ENCODE measurements at places on chromosomes 16 and 17. TPM values are rescaled to one million over a fixed set of nuclear protein-coding genes. Genes with fewer than 3 reads are reported as not detected.
A peak's percentile ranks its signal among the peaks of the same experiment; 100 is the strongest.

- H3K27me3 ChIP-seq: no peaks in the 10 kb centered on the region
- H3K4me1 ChIP-seq: peaks cover 24% of the 10 kb centered on the region
- H3K4me3 ChIP-seq: peak overlapping the region; percentile 16
- H3K36me3 ChIP-seq: peaks cover 12% of the 10 kb centered on the region
Measured at GRCh38 chr17:14469971-14470370, 169.1 kb downstream of the HS3ST3B1 start.

GRCh38 chr17:73722165-73722564, 77.9 kb upstream of the SDK2 start:
- peak overlapping the region; percentile 26 for H3K27ac ChIP-seq
- H3K4me3 ChIP-seq: no peak overlapping the region
- H3K4me1 ChIP-seq: peaks cover 16% of the 10 kb centered on the region
- H3K27me3 ChIP-seq: peaks cover 14% of the 10 kb centered on the region

GRCh38 chr17:52648995-52649394, 490.5 kb upstream of the CA10 start:
- DNase-seq: no peak
- no peaks in the 10 kb centered on the region for H3K36me3 ChIP-seq
- no peak overlapping the region for H3K4me3 ChIP-seq
- no peaks in the 10 kb centered on the region for H3K27me3 ChIP-seq

DNA sequence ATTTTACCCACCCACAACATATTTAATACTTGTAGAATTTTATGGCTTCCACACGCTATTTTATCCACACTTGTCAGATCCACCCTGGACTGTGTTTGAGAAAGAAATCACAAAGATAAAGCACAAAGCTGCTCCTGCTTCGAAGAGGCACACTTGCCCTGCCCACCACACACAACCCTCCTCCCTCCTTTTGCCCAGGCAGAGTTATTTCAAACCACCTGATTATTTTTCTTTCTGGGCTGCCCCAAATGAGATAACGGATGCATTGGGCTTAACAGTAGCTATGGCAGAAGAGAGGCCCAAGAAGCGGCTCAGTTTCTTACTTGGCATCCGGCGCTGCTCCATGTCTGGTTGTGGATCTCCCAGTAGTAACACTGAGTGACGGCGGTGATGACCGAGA, 27.2 kb downstream of the PKD1L3 start:
- H3K36me3 ChIP-seq: no peaks in the 10 kb centered on the region
- H3K4me3 ChIP-seq: no peak overlapping the region
- DNase-seq: no peak
- H3K27ac ChIP-seq: no peak overlapping the region
- peaks cover 1% of the 10 kb centered on the region for H3K27me3 ChIP-seq

Gene PLLP
- 0.33 TPM for polyA plus RNA-seq

Gene PRAC2
- polyA plus RNA-seq: not detected

GRCh38 chr16:8677481-8677880, 3.1 kb downstream of the ABAT start:
- no peak for DNase-seq
- peaks cover 35% of the 10 kb centered on the region for H3K4me1 ChIP-seq
- H3K27ac ChIP-seq: no peak overlapping the region
- peaks cover 6% of the 10 kb centered on the region for H3K27me3 ChIP-seq
- H3K4me3 ChIP-seq: no peak overlapping the region

Gene MYH8
- polyA plus RNA-seq: not detected

Gene TBC1D3K
- not detected for polyA plus RNA-seq

Gene NPIPA8
- polyA plus RNA-seq: not detected

DNA sequence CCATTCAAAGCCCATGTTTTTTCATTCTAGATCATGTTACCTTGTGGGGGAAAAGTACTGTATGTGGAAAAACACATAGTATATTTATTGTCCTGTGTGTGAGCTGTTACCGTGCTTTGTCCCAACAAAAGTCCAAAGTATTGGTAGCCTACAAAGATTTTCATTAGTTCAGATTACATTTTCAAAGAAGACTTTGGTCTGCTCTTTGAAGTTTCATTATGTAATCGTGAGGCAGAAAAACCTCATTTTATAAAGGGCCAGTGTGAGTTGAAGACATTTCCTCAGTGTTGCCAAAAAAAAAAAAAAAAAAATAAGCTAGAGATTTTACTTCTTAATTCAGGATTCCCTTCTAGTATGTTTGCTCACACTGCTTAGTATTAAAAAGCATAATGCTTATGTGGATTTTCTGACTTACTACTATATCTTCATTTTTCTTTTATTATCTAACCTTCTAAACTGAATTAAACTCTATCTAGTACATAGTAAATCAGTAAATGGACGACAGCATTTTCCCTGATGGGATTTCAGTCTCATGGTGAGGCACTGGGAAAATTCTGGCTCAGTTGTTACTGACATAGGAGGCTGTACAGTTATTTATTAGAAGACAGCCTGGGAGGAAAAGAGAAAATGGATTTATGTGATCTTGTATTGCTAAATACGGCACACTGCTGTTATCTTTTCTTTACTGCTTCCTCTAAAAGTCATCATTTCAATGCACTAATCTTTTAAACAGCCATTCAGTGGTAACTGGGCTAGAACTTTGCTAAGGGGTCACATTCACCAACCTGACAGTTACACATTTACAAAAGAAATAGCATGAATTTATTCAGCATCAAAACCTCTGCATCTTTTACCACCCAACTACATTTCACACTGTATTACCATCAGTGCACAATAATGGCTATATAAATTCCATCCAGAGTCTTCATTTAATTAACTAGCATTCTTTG, 100.6 kb downstream of the STXBP4 start:
- H3K27ac ChIP-seq: no peak overlapping the region
- no peak overlapping the region for H3K4me3 ChIP-seq
- DNase-seq: no peak
- H3K27me3 ChIP-seq: peaks cover 1% of the 10 kb centered on the region
- peaks cover 4% of the 10 kb centered on the region for H3K36me3 ChIP-seq

- no peak for DNase-seq
- H3K27me3 ChIP-seq: peaks cover 7% of the 10 kb centered on the region
- H3K4me3 ChIP-seq: no peak overlapping the region
- H3K36me3 ChIP-seq: no peaks in the 10 kb centered on the region
- H3K4me1 ChIP-seq: peaks cover 8% of the 10 kb centered on the region
Measured at GRCh38 chr16:75238853-75239541, 12.4 kb downstream of the BCAR1 start.

GRCh38 chr17:48804936-48805411, 12.1 kb downstream of the TTLL6 start:
- H3K27ac ChIP-seq: no peak overlapping the region
- H3K27me3 ChIP-seq: peaks cover 5% of the 10 kb centered on the region
- no peak overlapping the region for H3K4me3 ChIP-seq
- DNase-seq: peak; percentile 50

Gene SLFN5
- polyA plus RNA-seq: 156 TPM

- H3K4me1 ChIP-seq: no peaks in the 10 kb centered on the region
- no peak for DNase-seq
- H3K27ac ChIP-seq: no peak overlapping the region
- H3K4me3 ChIP-seq: no peak overlapping the region
- H3K27me3 ChIP-seq: peaks cover 3% of the 10 kb centered on the region
- H3K36me3 ChIP-seq: peaks cover 26% of the 10 kb centered on the region
Measured at GRCh38 chr16:53309457-53309856, 124.8 kb upstream of the RBL2 start.

Gene EPX
- not detected for polyA plus RNA-seq

GRCh38 chr17:34981538-34982241, 1.4 kb downstream of the LIG3 start:
- DNase-seq: no peak
- peak overlapping the region; percentile 94 for H3K27ac ChIP-seq
- H3K4me3 ChIP-seq: peak overlapping the region; percentile 94
- peaks cover 5% of the 10 kb centered on the region for H3K27me3 ChIP-seq
- peaks cover 54% of the 10 kb centered on the region for H3K4me1 ChIP-seq

DNA sequence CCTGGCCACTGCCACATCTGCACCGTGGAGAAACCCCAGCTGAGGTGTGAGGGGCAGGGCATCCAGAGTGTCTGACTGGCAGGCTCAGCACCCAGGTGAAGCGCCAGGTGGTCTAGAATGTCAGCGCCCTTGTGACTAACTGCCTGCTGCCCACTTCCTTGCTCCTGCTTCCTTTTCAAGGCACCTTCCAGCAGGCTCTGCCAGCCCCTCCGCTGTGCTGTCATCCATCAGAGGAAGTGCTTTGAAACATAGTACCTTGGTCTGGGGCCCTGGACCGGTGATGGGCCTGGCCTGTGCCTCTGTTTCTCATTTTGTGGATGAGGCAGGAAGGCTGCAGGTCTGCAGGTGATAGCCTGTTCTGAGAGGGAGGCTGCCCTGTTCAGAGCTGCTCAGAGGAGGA, 5.5 kb downstream of the SPNS2 start:
- no peak overlapping the region for H3K4me3 ChIP-seq
- peaks cover 30% of the 10 kb centered on the region for H3K4me1 ChIP-seq
- DNase-seq: no peak
- no peak overlapping the region for H3K27ac ChIP-seq

DNA sequence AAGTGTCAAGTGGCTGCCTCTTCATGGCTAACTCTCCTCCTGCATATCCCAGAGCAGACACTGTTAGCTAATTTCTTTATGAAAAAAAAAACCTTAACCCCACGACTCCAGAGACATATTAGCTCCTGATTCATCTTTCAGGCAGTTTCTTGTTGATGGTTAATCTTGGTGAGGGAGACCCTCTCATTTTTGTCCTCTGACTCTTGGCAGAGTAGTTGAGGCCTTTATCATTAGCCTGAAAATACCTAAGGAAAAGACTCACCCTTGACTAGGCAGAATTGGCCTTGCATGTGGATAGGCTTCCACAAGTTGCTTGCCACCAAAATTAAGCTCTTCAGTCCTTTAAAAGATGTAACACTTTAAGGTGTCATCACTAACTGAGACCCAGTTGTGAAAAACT, 4.0 kb downstream of the CRYBA1 start:
- no peak overlapping the region for H3K4me3 ChIP-seq
- H3K27ac ChIP-seq: no peak overlapping the region
- no peaks in the 10 kb centered on the region for H3K27me3 ChIP-seq
- H3K36me3 ChIP-seq: no peaks in the 10 kb centered on the region
- peaks cover 18% of the 10 kb centered on the region for H3K4me1 ChIP-seq
- DNase-seq: no peak

GRCh38 chr16:2776500-2777139, 460 bp downstream of the ELOB start:
- H3K4me3 ChIP-seq: peak overlapping the region; percentile 88
- DNase-seq: peak; percentile 63
- H3K27ac ChIP-seq: peak overlapping the region; percentile 93
- H3K27me3 ChIP-seq: peaks cover 15% of the 10 kb centered on the region

DNA sequence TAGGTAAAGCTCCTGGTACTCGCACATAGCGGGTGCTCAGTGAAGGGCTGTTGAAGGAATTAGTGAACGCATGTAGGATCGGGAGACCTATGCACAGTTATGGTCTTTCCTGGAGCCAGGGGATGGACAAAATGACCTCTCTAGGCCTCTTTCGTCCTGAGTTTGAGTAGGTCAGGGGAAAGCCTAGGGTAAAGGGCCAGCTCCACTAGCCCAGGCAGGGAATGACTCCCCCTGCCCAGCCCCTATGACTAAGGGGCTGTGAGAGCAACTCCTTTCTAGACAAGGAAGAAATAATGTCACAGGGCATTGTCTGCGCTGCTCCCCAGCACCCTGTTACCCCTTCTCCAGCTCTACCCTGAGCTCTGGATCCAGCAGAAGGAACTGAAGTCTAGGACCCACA, 24.6 kb upstream of the FMNL1 start:
- peaks cover 2% of the 10 kb centered on the region for H3K27me3 ChIP-seq
- no peak overlapping the region for H3K4me3 ChIP-seq
- no peak for DNase-seq
- no peak overlapping the region for H3K27ac ChIP-seq
- H3K4me1 ChIP-seq: no peaks in the 10 kb centered on the region
- H3K36me3 ChIP-seq: no peaks in the 10 kb centered on the region

Gene SLC38A8
- polyA plus RNA-seq: not detected

Gene CRYM
- not detected for polyA plus RNA-seq

Gene FBXW10
- polyA plus RNA-seq: not detected

GRCh38 chr16:69538808-69539207, 27.0 kb upstream of the NFAT5 start:
- no peak overlapping the region for H3K4me3 ChIP-seq
- H3K36me3 ChIP-seq: no peaks in the 10 kb centered on the region
- H3K27me3 ChIP-seq: peaks cover 3% of the 10 kb centered on the region

DNA sequence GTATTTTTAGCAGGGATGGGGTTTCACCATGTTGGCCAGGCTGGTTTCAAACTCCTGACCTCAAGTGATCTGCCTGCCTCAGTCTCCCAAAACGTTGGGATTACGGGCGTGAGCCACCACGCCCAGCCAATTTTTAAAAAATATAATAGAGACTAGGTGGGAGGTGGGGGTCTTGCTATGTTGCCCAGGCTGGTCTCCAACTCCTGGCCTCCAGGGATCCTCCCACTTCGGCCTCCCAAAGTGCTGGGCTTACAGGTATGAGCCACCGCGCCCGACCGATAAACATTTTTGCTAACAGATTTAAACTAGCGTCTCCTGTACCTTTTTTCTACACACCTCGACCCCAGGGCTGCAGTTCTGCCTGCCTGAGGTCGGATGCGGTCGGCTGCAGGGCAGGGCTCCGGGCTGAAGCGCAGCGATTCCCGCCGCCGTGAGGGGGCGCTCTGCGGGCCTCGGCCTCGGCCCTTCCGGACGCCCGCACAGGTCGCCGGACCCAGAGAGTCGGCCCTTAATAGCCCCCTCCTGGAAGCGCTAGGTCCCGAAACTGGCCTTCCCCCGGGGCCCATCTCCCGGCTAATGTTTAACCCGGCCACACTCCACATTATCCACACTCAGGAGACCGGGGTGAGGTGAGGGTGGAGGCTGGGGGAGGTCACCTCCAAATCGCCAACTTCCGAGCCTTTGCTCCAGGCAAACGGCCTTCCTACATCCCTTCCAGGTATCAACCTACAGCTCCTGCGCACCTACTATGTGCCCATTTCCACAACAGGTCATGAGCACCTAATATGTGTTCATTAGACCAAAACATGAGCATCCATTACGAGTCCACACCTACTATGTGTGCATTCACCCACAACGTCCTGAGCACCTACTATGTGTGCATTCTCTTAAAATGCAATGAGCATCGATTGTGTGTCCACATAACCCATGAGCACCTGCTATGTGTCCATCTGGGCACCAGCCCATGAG, 2.0 kb upstream of the GLIS2 start:
- peak; percentile 34 for DNase-seq
- peaks cover 8% of the 10 kb centered on the region for H3K27me3 ChIP-seq
- H3K36me3 ChIP-seq: no peaks in the 10 kb centered on the region
- H3K4me3 ChIP-seq: peak overlapping the region; percentile 96

GRCh38 chr16:17204206-17204605, 266.6 kb downstream of the XYLT1 start:
- no peak overlapping the region for H3K4me3 ChIP-seq
- no peak overlapping the region for H3K27ac ChIP-seq
- DNase-seq: no peak
- H3K27me3 ChIP-seq: no peaks in the 10 kb centered on the region
- H3K36me3 ChIP-seq: peaks cover 6% of the 10 kb centered on the region

Gene CD300E
- 0.28 TPM for polyA plus RNA-seq
